Stimulated activated CD4-positive, alpha-beta T cell treated with anti-CD3 and anti-CD28 coated beads, Interleukin-1b, Interleukin-23, amount 100 ng/mL, for 1 hour (primary cell): ENCODE measurements at places on chromosomes 13 and 19.

DNA sequence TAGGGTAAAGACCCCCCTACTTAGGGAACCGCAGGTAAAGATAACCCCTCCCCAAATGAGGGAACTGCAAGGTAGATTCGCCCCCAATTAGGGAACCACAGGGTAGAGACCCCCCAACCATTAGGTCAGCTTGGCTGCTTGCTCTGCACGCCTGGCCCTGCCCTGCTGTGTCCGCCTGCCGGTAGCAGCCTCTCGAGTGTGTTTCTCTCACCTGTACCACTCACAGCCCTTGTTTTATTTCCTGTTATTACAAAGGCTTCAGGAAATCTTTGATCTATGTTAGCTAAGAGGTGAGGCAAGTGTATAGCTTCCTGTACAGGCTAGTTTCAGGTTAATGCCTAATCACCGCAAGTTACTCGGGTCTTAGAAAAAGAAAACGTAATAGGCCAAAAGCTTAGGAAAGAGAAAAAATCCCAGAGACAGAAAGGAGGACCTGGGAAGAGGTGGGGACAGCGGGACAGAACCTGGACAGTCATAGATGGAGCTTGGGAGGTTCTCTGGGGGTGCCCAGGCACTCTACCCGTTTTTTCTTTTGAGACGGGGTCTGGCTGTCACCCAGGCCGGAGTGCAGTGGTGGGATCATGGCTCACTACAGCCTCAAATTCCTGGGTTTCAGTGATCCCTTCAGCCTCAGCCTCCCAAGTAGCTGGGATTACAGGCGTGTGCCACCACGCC is 23.1 kb upstream of the EIF3G start:
- no peak for DNase-seq

DNA sequence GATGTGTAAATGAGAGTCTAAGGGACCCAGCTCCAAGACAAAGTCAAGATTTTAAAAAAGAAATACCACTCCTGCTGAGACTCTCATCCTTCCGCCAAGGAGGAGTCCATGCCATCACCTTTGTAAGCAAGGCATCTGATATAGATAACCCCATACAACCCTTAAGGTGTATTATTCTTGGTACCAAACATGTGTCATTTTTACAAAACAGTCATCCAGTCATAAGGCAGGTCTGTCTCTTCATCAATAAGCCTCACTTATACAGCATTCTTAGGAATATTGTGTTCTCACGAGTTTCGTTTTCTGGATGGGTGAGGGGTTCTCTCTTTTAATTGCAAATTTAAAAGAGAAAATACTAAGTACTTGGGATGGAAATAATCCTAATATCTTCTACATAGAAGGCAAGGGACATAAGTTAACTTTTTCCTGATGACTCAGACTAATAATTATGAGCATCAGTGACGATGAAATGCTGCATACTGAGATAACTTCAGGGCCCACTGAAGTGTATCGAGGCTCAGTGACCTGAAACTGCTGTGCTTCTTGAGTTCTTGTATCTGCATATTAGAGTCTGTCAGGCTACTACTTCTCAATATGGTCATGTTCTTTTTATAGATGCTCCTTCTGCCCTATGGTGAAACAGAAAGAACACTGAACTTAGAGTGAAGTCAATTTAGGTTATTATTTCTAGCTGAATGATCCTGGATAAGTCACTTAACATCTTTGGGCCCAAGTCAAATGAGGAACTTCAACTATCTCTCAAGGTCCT is 166.6 kb downstream of the KLF12 start:
- no peak for DNase-seq

DNA sequence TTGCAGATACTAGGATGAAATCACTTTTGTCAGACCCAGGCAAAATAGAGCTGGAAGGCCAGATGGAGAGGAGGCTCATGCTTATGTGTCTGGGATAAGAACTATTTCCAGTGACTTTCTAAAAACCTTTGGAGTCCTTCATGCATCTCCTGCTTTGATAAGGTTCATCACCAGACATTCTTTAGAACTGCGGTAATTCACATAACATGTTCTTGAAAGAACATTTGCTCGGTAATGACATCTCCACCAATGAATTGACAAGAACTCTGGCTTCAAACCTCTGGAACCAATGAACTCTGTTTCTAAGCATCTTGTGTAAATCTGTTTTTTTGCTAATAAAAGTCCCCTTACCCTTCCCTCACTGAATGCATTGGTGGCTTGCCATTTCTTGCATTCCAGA is 112.0 kb upstream of the KL start:
- DNase-seq, result no peak

DNA sequence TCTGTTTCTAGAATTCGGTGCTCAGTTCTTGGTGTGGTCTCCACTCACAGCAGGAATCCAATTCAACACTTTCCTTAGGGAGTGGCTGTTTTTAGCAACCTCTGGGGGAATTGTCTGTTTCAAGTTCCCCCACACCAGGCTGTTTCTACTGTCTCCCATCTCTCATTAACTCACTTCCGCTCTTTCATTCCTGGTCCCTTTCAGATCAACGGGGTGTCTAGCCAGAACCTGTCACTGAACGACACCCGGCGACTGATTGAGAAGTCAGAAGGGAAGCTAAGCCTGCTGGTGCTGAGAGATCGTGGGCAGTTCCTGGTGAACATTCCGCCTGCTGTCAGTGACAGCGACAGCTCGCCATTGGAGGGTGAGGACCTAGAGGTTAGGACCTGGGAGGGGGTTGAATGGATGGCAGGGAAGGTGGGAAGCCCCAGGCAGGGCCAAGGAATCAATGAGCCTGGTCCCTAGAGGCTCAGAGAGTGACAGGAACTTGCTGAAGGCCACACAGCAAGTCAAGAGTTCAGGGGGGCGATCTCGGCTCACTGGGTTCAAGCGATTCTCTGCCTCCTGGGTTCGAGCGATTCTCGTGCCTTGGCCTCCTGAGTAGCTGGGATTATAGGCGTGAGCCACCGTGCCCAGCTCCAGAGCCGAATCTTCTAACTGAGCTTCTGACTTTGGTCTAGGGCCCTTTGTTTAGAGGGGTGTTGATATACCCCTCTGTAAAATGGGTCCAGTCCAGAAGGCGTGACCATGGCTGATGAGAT is 25.5 kb downstream of the TJP3 start:
- DNase-seq, result no peak

DNA sequence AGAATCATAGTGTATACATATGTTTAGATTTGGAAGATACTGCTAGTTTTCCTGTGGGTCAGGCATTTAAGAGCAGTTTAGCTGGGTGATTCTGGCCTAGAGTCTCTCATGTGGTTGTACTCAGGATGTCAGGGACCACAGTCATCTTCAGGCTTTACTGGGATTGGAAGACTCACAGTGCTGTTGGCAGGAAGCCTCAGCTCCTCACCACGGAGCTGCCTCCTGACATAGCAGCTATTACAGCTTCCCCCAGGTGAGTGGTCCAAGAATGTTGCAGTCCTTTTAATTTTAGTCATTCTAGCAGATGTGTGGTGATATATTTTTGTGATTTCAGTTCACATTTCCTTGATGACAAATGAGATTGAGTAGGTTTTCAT is 16.9 kb upstream of the GPR18 start:
- DNase-seq, result no peak
